ENCODE measurements at places on chromosomes 6 and 20.

- DNase-seq: no peak
Observed at GRCh38 chr6:164039954-164040375, 625.4 kb downstream of the QKI start.

- DNase-seq: no peak
Observed at GRCh38 chr6:163986313-163986712, 571.8 kb downstream of the QKI start.

DNA sequence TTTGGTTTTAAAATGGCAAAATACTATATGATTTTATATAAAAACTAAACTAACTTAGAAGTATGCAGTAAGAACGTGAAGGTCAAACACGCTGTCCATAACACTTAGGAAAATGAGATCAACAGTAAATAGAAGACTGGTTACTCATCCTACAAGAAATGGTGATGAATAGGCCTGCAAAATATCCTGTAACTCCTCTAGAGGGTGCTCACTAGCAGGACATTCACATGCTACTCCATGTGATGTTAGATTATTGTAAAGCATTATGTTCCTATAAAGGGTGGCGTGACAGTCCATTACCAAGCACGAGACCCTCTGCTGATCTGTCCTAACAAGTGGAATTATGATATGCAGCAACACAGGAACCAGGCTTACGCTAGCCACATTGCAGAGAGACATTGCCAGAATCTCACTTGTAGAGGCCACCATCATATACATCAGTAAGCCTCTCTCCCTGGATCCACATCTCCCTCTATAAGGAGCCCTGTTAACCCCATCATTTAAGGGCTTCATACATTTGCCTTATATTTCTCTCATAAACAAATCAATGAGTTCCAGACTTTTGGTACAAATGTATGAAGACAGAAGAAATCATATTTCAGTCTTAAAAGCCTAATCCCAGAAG is 18.0 kb upstream of the DEFB129 start:
- no peak for DNase-seq

DNA sequence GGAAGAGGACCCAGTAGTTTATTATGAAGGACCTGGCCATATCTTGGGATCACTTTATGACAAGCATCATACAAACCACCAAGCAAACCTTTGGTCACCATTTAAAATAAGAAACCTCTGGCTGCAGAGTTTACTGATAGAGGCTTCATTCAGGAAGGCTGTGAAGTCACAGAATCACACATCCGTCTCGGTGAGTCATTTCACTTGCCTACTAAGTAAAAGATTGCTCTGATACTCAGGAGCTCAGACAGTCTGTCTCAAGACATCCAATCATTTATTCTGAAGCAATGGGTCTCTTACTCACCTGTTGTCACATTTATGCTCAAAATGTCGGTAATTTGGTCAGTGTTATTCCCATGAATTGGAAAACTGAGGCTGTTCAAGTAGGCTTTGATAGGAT is 33.7 kb downstream of the ADGRF5 start:
- peak; percentile 53 for DNase-seq

- DNase-seq: no peak
Observed at GRCh38 chr6:138821519-138821918, 25.6 kb downstream of the ECT2L start.

Data from urothelium cell line (cell line).